ENCODE measurements at places on chromosomes 13 and 19. TPM values are rescaled to one million over a fixed set of nuclear protein-coding genes. Genes with fewer than 3 reads are reported as not detected.
A peak's percentile ranks its signal among the peaks of the same experiment; 100 is the strongest.

DNA sequence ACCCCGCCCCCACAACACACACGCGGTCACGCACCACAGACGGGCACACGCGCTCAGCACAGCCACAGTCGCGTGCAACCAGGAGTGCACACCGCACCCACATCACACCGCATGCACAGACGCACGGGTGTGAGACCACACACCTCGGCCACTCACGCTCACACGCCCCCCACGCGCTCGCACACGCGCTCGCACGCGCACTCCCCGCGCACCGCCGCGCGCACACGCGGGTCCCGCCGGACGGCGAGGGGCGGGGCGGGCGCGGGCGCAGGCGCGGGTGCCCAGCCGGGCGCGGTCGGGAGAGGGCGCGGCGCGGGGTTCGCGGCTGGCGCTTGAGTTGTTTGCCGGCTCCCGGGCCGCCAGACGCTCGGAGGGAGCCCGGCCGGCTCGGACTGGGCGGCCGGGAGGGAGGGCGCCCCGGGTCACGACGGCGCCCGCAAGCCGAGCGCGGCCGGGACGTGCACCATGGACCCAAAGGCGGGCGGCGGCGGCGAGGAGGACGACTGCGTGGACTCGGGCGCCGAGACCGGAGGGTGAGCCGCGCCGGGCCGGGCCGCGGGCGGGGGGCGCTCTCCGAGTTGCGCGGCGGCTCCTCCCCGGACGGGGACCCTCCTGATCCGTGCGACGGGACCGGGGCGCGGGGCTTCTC, at the start of gene FAM124A:
Gene FAM124A (plus strand): TSS at position 362 of the 649 bp plus-strand sequence. CDS start 104 bp downstream, at position 466.
- no peaks in the 10 kb centered on the region for H3K36me3 ChIP-seq
- H3K27ac ChIP-seq: no peak within 1 kb of the TSS
- peak within 1 kb of the TSS; percentile 76 for H3K4me3 ChIP-seq
- H3K27me3 ChIP-seq: peaks cover 63% of the 10 kb centered on the region
- DNase-seq: peak; percentile 58
- no peaks in the 10 kb centered on the region for H3K4me1 ChIP-seq

DNA sequence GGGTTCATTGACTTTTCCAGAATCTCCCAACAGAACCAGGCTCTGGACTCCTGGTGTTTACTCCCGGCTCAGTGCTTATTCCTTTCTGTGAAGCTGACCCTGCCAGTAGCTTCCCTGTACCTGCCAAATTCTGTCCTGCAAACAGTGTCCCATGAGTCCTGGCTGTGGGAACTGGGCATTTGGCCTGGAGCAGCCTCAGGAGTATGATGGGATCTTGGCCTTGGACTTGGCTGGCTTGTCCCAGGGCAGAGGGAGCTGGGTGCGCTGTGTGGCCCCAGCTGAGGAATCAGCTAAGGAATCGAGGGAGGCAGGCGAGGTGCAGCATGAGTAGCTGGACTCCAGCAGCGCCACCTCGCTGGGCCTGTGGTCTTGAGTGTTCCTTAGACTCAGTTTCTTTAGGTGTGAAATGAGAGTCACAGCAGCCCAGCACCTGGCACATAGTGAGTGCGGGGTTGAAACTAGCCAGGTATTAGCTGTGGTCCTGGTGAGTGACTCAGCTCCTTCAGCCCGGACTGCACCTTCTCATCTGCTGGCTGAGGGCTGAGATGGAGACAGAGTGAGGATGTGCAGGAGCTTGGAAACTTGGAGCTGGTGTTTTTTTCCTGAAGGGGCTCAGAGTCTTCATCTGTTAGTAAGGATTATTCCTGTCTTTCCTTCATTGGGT, 10.4 kb downstream of the CLASRP start:
- H3K36me3 ChIP-seq: peaks cover 4% of the 10 kb centered on the region
- no peak overlapping the region for H3K4me3 ChIP-seq
- peaks cover 44% of the 10 kb centered on the region for H3K4me1 ChIP-seq

- no peaks in the 10 kb centered on the region for H3K27me3 ChIP-seq
- no peaks in the 10 kb centered on the region for H3K36me3 ChIP-seq
- DNase-seq: no peak
- no peak overlapping the region for H3K27ac ChIP-seq
Measured at GRCh38 chr13:104320446-104320845, 1254.2 kb upstream of the SLC10A2 start.

DNA sequence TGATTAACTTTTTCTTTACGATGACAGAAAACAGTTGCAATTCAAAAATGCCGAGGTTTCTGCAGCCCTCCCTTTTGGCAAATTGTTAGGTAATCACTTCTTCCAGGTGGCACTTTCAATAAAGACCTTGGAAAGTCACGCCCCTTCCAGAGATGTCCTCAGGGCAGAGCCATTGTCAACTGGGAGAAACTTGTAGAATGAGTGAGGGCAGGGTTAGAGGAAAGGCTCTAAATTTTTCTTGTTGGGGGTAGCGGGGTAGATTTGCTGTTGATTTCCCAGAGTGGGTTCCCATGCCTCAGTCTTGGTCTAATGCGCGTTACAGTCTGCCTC, 421.1 kb downstream of the FGF9 start:
- H3K4me1 ChIP-seq: peaks cover 12% of the 10 kb centered on the region
- no peak for DNase-seq
- H3K36me3 ChIP-seq: peaks cover 2% of the 10 kb centered on the region
- H3K27ac ChIP-seq: no peak overlapping the region
- no peaks in the 10 kb centered on the region for H3K27me3 ChIP-seq

GRCh38 chr19:52640916-52641315, 2.8 kb upstream of the ZNF83 start:
- H3K4me3 ChIP-seq: no peak overlapping the region
- H3K4me1 ChIP-seq: peaks cover 12% of the 10 kb centered on the region
- peaks cover 10% of the 10 kb centered on the region for H3K36me3 ChIP-seq

DNA sequence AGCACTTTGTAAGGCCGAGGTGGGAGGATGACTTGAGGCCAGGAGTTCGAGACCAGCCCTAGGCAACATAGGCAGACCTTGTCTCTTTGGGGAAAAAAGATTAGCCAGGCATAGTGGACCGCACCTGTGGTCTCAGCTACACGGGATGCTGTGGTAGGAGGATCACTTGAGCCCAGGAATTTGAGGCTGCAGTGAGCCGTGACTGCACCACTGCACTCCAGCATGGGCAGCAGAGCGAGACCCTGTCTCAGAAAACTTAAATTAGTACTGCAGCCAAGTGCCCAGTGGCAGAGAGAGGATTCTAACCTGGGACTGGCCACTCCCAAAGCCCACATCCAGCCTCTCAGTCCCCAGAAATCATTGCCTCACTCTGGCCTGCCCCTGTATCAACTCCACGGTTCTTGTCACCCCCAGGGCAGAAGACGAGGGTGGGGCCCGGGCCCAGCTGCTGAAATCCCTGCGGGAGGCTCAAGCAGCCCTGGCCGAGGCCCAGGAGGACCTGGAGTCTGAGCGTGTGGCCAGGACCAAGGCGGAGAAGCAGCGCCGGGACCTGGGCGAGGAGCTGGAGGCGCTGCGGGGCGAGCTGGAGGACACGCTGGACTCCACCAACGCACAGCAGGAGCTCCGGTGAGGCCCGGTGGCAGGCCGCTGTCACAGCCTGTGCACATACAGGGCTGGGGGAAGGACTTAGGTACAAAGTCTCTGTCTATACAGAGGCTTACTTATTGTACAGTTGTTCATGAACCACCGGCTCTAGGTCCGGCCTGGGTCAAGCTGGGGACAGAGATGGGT, 53.4 kb downstream of the KCNC3 start:
- no peak for DNase-seq
- no peak overlapping the region for H3K27ac ChIP-seq
- H3K27me3 ChIP-seq: peaks cover 8% of the 10 kb centered on the region
- H3K4me1 ChIP-seq: no peaks in the 10 kb centered on the region
- H3K36me3 ChIP-seq: no peaks in the 10 kb centered on the region

GRCh38 chr19:17490411-17490810, 20.1 kb downstream of the SLC27A1 start:
- H3K4me1 ChIP-seq: peaks cover 30% of the 10 kb centered on the region
- no peak overlapping the region for H3K27ac ChIP-seq
- DNase-seq: no peak
- H3K4me3 ChIP-seq: no peak overlapping the region
- H3K27me3 ChIP-seq: no peaks in the 10 kb centered on the region
- H3K36me3 ChIP-seq: no peaks in the 10 kb centered on the region

GRCh38 chr19:56692206-56692895, 20.8 kb upstream of the ZNF835 start:
- H3K27ac ChIP-seq: no peak overlapping the region
- H3K27me3 ChIP-seq: no peaks in the 10 kb centered on the region
- no peaks in the 10 kb centered on the region for H3K4me1 ChIP-seq
- no peak for DNase-seq
- no peak overlapping the region for H3K4me3 ChIP-seq

DNA sequence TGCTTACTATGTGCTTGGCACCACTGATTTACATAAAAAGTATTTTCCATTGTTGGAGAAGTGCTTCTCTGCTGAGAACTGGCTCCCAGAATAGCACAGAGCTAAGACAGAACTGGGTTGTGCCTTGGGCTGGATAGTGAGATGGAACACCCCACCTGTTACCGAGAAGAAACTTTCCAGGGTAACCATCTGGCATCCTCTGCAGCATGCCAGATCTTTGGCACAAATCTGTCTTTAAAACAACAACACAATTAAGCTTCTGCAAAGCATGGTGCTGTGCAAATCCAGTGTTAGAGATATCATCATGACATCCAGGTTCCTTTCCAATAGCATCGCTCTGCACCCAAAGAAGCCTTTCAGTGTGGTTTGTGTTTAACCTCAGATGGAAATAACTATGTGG, 202.5 kb upstream of the RFC3 start:
- H3K36me3 ChIP-seq: no peaks in the 10 kb centered on the region
- DNase-seq: no peak
- H3K4me3 ChIP-seq: no peak overlapping the region
- no peaks in the 10 kb centered on the region for H3K27me3 ChIP-seq

DNA sequence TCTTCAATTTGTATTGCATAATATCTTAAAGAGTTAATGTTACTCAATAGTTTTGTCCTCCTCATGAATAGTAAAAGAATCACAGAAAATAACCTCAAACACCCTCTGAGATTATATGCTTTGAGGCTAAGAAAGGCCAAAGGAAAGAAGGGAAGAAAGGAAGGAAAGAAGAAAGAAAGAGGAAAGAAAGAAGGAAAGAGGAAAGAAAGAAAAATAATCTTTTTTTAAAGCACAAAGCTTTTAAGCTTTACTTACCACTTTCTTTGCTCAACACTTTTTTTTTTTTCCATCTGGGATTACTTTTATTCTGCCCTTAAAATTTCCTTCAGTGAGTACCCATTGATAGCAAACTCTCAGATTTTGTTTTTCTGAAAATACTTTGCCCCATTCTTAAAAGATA, 369.1 kb downstream of the FGF9 start:
- H3K4me1 ChIP-seq: peaks cover 15% of the 10 kb centered on the region
- no peak for DNase-seq
- no peaks in the 10 kb centered on the region for H3K36me3 ChIP-seq
- peak overlapping the region; percentile 13 for H3K27ac ChIP-seq

ZNF470 gene
- total RNA-seq: 4.0 TPM

- H3K27me3 ChIP-seq: no peaks in the 10 kb centered on the region
- H3K4me3 ChIP-seq: no peak overlapping the region
- no peaks in the 10 kb centered on the region for H3K36me3 ChIP-seq
- DNase-seq: no peak
- peaks cover under 1% of the 10 kb centered on the region for H3K4me1 ChIP-seq
Measured at GRCh38 chr19:39155114-39155700, 29.6 kb downstream of the PAK4 start.

ZNF497 gene
- total RNA-seq: 2.4 TPM

DNA sequence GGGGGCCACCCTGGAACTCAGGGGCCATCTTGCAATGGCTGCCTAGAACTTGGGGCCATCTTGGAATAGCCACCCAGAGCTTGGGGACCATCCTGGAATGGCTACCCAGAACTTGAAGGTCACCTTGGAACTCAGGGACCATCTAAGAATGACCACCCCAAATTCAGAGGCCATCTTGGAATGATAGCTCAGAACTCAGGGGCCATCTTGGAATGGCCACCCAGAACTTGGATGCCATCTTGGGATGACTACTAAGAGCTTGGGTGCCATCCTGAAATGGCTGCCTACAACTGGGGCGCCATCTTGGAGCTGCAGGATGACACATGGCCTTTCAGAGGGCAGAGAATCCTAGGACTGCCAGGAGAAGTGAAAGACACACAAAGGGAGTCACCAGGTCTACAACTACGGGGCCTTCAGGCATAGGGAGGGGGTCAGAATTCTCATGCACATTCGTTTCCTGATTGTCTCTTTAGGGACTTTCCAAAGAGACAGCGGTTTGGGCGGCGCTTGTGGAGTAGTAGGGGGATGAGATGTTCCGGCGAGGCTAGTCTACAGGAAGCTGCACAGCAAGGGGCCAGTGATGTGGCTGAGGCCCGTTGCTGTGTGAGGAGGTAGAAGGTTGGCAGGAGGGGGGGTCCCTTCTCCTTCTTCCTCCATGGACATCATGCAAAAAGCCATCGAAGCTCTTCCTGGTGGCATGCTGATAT, 125.0 kb downstream of the IER2 start:
- H3K27ac ChIP-seq: no peak overlapping the region
- no peak overlapping the region for H3K4me3 ChIP-seq
- no peaks in the 10 kb centered on the region for H3K27me3 ChIP-seq
- no peaks in the 10 kb centered on the region for H3K36me3 ChIP-seq

DNA sequence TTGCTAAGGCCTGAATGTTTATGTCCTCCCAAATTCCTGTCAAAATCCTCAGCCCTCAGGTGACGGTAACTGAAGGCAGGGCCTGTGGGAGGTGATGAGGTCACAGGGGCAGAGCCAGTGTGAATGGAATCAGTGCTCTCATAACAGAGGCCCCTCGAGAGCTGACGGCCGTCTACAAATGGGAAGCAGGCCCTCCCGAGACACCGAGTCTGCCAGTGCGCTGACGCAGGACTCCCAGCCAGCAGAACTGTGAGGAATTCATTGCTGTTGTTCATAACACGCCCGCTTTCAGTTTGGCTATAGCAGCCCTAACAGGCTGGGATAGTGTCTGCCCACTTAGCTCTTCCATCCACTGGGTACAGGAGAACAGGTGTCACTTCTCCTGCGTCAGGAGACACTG, 41.2 kb downstream of the CARS2 start:
- H3K27me3 ChIP-seq: no peaks in the 10 kb centered on the region
- H3K27ac ChIP-seq: no peak overlapping the region
- H3K4me1 ChIP-seq: no peaks in the 10 kb centered on the region
- no peak for DNase-seq

DNA sequence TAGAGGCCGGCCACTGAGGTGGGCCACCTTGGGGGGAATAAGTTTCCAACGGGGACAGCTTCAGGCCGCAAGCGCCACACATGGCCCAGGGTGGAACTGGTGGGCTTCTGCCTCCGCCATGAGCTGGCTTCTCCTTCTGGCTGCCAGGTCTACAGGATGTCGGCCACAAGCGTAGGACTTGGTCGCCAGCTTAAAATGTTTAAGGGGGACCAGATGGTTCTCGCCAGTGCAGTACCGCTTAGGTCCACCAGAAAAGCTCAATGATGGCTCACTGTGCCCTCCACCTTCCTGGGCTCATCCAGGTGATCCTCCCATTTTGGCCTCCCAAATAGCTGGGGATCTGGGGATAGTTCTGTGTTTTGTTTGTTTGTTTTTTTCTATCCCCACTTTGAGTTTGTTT, 38.7 kb upstream of the ZNF254 start:
- DNase-seq: no peak
- peaks cover 7% of the 10 kb centered on the region for H3K4me1 ChIP-seq
- H3K4me3 ChIP-seq: no peak overlapping the region
- H3K27ac ChIP-seq: no peak overlapping the region
- peaks cover 31% of the 10 kb centered on the region for H3K36me3 ChIP-seq

GRCh38 chr13:48656608-48657007, 2.9 kb downstream of the CYSLTR2 start:
- no peak for DNase-seq
- H3K4me1 ChIP-seq: peaks cover 49% of the 10 kb centered on the region
- no peaks in the 10 kb centered on the region for H3K27me3 ChIP-seq
- peak overlapping the region; percentile 49 for H3K4me3 ChIP-seq
- H3K27ac ChIP-seq: no peak overlapping the region
